Ovary (tissue), 10 donors: ENCODE measurements at places on chromosomes 2 and 18.

- H3K36me3 ChIP-seq: no peaks in the 10 kb centered on the region
- DNase-seq: no peak
Observed at GRCh38 chr2:145258903-145259579, 739.1 kb upstream of the ZEB2 start.

- no peaks in the 10 kb centered on the region for H3K27me3 ChIP-seq
- no peaks in the 10 kb centered on the region for H3K4me1 ChIP-seq
- no peak overlapping the region for H3K4me3 ChIP-seq
- peak; percentile 3 for DNase-seq
- H3K27ac ChIP-seq: no peak overlapping the region
Observed at GRCh38 chr2:120419073-120419472, 73.1 kb downstream of the INHBB start.

- DNase-seq: no peak
- H3K4me3 ChIP-seq: no peak overlapping the region
- no peaks in the 10 kb centered on the region for H3K4me1 ChIP-seq
- H3K27ac ChIP-seq: no peak overlapping the region
- no peaks in the 10 kb centered on the region for H3K27me3 ChIP-seq
- H3K36me3 ChIP-seq: no peaks in the 10 kb centered on the region
Observed at GRCh38 chr2:201931951-201932350, 101.7 kb upstream of the FZD7 start.

GRCh38 chr2:3703236-3703756, at the start of gene DCDC2C:
Gene DCDC2C (plus strand): TSS chr2:3703575. CDS start chr2:3703752, 177 bp downstream.
- H3K27ac ChIP-seq: no peak within 1 kb of the TSS
- peaks cover 19% of the 10 kb centered on the region for H3K4me1 ChIP-seq
- H3K4me3 ChIP-seq: no peak within 1 kb of the TSS
- no peak for DNase-seq

DNA sequence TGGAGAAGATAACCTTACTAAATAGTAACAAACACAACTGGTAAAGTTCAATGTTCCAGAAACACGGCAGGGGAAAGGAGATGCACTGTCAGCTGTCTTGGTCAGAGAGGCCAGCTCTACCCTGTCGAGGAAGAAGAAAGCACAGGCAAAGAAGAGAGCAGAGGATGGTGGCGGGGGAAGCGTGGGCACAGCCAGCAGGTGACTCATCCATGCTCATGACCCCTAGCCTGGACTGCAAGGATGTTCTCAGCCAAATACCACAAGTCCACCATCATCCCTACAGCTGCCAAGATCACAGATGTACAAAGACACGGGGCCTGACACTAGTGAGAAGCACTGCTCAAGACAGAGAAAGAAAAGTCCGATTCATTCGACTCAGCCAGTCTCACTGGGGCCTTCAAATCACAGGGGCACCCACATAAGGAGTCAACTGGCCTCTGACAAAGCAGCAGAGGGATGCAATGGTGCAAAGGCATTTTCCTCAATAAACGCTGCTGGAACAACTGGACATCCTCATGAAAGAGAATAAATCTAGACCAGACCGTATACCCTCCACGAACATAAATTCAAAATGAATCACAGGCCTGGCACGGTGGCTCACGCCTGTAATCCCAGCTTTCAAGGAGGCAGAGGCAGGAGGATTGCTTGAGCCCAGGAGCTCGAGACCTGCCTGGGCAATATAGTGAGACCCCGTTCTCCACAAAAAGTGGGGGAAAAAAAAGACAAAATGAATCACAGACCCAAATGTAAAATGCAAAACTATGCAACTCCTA, 5.6 kb downstream of the DTYMK start:
- no peak overlapping the region for H3K27ac ChIP-seq
- H3K36me3 ChIP-seq: no peaks in the 10 kb centered on the region
- H3K4me1 ChIP-seq: peaks cover 2% of the 10 kb centered on the region
- H3K27me3 ChIP-seq: no peaks in the 10 kb centered on the region

- no peak overlapping the region for H3K4me3 ChIP-seq
- H3K27ac ChIP-seq: no peak overlapping the region
- no peaks in the 10 kb centered on the region for H3K4me1 ChIP-seq
- no peaks in the 10 kb centered on the region for H3K36me3 ChIP-seq
- no peaks in the 10 kb centered on the region for H3K27me3 ChIP-seq
Observed at GRCh38 chr2:25018681-25019080, 23.2 kb upstream of the EFR3B start.

DNA sequence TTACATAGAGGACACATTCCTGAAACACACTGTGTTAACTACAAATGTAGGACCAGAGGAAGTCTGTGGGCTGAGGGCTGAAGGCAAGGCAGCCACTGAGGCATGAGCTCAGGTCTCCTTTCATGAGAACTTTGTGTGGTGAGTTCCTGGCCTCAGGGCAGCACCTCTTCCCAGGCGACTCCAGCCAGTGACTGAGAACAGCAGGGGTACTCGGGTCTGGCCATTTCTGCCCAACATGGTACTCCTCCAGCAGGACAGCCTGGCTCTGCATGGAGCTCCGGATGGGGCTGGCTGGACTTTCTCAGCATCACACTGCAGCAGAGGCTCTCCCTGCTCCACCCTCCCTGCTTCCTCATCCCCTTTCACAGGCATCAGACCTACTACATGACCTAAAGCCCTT, 125.5 kb upstream of the SPATS2L start:
- H3K4me1 ChIP-seq: peaks cover 17% of the 10 kb centered on the region
- DNase-seq: no peak
- H3K4me3 ChIP-seq: no peak overlapping the region
- no peak overlapping the region for H3K27ac ChIP-seq
- H3K36me3 ChIP-seq: no peaks in the 10 kb centered on the region

DNA sequence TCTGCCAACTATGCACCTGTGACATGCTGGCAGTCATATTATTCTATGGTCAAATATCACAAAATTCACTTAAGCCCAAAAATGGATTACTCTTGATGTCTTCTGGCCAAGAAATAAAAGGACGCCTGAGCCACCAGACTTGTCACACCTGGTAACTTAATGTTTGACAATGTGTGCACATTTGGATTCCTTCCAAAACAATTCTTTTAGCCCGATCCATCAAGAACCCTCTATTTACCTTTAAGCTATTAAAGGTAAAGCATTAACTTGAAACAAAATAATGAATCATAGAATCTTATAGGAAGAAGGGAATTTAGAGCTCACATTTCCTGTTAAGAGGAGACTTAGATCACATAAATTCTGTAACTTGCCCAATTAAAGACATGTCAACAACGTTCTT, 46.5 kb upstream of the NFU1 start:
- no peaks in the 10 kb centered on the region for H3K27me3 ChIP-seq
- no peak for DNase-seq
- no peak overlapping the region for H3K27ac ChIP-seq
- no peaks in the 10 kb centered on the region for H3K36me3 ChIP-seq

GRCh38 chr18:73683409-73684238, 464.0 kb downstream of the FBXO15 start:
- H3K27ac ChIP-seq: no peak overlapping the region
- no peaks in the 10 kb centered on the region for H3K36me3 ChIP-seq
- H3K4me1 ChIP-seq: no peaks in the 10 kb centered on the region
- no peak overlapping the region for H3K4me3 ChIP-seq
- DNase-seq: no peak

DNA sequence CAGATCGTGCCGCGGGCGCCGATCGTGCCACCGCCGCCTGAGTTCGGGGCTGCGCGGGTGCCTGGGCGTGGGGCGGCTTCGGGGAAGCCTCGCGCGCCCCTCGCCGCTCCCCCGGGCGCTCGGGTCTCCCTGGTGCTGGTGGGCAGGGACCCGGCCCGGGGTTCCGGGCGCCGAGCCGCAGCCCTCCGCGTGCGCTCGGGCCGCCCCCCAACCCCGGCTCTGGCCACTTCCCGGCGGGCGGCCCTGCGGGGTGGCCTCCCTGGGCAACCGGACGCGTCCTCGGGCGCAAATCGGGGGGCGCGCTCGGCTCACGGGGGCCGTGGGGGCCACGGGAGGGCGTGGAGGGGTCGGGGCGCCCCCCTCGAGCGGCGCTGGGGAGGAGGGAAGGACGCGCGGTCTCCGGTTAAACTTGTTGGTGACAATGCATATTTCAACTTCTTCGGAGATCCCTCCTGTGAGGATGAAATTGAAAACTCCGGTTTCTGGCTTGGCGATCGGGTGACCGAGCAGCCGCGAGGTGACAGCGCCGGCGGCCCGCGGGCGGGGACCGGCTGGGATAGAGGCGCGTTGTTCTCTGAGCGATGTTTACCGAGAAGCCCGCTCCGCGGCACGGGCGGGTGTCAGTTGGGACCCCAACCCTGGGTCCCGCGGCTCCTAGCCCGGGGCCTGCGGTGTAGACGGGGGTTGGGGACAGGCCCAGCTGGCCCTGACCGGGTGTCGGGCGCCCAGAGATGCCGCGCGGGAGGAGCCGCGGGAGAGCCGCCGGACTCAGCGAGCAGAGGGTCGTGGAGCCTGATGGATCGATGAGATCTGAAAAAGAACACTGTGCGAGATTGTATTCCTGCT, 676 bp downstream of the SH3BP4 start:
- H3K36me3 ChIP-seq: no peaks in the 10 kb centered on the region
- peaks cover 19% of the 10 kb centered on the region for H3K4me1 ChIP-seq
- H3K4me3 ChIP-seq: peak overlapping the region; percentile 79
- peak overlapping the region; percentile 58 for H3K27ac ChIP-seq
- H3K27me3 ChIP-seq: no peaks in the 10 kb centered on the region

DNA sequence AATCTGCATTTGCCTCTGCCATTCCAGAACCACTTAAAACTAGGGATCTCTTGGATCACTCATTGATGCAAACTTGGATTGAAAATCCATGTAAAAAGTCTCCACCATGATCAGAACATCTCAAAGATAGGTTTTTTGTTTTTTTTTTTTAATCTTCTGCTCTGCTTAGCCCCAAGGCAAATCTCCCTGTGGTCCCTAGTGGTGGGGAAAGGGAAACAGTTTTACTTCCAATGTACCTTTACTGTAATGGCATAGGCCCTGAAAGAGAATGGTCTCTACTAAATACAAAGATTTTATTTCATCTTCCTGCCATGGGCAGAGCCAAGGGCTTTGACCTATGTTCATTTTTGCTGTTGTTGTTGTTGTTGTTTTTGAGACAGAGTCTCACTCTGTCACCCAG, 78.4 kb downstream of the KANSL1L start:
- H3K27me3 ChIP-seq: no peaks in the 10 kb centered on the region
- H3K4me3 ChIP-seq: no peak overlapping the region
- no peak for DNase-seq
- no peak overlapping the region for H3K27ac ChIP-seq
- no peaks in the 10 kb centered on the region for H3K36me3 ChIP-seq
- H3K4me1 ChIP-seq: no peaks in the 10 kb centered on the region

DNA sequence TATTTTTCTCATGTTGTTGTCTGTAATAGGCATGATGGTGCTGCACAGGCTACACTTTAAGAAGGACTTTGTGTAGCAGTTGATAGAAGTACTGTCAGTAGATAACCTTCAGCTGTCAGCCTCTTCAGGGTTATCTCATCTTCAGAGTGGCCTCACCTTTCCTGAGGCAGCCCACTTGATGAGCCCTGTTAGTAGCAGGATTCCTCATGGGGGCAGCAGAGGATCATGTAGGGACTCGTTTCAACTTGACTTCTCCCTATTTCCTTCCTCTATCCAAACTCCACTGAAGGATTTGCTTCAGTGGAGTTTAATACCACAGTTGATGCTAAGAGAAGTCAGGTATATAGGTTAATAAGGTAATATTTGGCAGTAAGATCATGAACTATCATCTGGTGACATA, 530.3 kb upstream of the FSIP2 start:
- no peak overlapping the region for H3K4me3 ChIP-seq
- no peaks in the 10 kb centered on the region for H3K36me3 ChIP-seq
- no peak overlapping the region for H3K27ac ChIP-seq
- no peaks in the 10 kb centered on the region for H3K4me1 ChIP-seq
- no peak for DNase-seq

- DNase-seq: no peak
- H3K4me1 ChIP-seq: no peaks in the 10 kb centered on the region
- no peak overlapping the region for H3K4me3 ChIP-seq
- no peaks in the 10 kb centered on the region for H3K36me3 ChIP-seq
Observed at GRCh38 chr18:39375066-39375465, 1809.5 kb upstream of the CELF4 start.

GRCh38 chr2:186093174-186093573, 354.6 kb downstream of the FSIP2 start:
- DNase-seq: no peak
- H3K36me3 ChIP-seq: no peaks in the 10 kb centered on the region
- no peaks in the 10 kb centered on the region for H3K4me1 ChIP-seq
- H3K4me3 ChIP-seq: no peak overlapping the region
- H3K27me3 ChIP-seq: no peaks in the 10 kb centered on the region
- H3K27ac ChIP-seq: no peak overlapping the region

GRCh38 chr2:121298476-121298875, 13.5 kb upstream of the TFCP2L1 start:
- no peak for DNase-seq
- H3K36me3 ChIP-seq: no peaks in the 10 kb centered on the region
- no peak overlapping the region for H3K4me3 ChIP-seq

GRCh38 chr2:235857598-235857997, 310.6 kb downstream of the GBX2 start:
- H3K4me1 ChIP-seq: no peaks in the 10 kb centered on the region
- no peaks in the 10 kb centered on the region for H3K36me3 ChIP-seq
- H3K27me3 ChIP-seq: no peaks in the 10 kb centered on the region
- DNase-seq: no peak
- H3K27ac ChIP-seq: no peak overlapping the region

- H3K27me3 ChIP-seq: no peaks in the 10 kb centered on the region
- H3K27ac ChIP-seq: no peak overlapping the region
- H3K4me3 ChIP-seq: no peak overlapping the region
- no peaks in the 10 kb centered on the region for H3K4me1 ChIP-seq
- H3K36me3 ChIP-seq: no peaks in the 10 kb centered on the region
Observed at GRCh38 chr2:194301946-194302345, 1355.1 kb upstream of the SLC39A10 start.

GRCh38 chr2:227473806-227474205, 1.9 kb downstream of the AGFG1 start:
- no peaks in the 10 kb centered on the region for H3K27me3 ChIP-seq
- no peak for DNase-seq

DNA sequence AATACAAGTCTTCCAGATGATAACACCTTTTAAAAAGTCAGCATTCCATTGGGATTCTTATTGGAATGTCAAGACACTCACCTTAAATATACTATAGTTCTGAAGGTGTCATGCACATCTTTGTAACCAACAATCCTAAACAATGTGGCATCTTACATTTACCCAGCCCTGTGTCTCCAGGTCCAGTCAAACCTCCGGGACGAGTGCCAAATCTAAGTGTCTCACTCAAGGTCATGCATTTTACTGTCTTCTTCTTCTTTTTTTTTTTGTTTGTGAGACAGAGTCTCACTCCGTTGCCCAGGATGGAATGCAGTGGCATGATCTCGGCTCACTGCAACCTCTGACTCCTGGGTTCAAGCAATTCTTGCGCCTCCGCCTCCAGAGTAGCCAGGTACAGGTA, 206.9 kb upstream of the FAM98A start:
- H3K27me3 ChIP-seq: no peaks in the 10 kb centered on the region
- no peak overlapping the region for H3K4me3 ChIP-seq
- DNase-seq: no peak
- H3K4me1 ChIP-seq: no peaks in the 10 kb centered on the region

GRCh38 chr2:23096906-23097602, 287.9 kb upstream of the KLHL29 start:
- H3K4me3 ChIP-seq: no peak overlapping the region
- no peaks in the 10 kb centered on the region for H3K36me3 ChIP-seq
- H3K27me3 ChIP-seq: no peaks in the 10 kb centered on the region
- DNase-seq: no peak
